ENCODE measurements at places on chromosomes 13 and 19. TPM values are rescaled to one million over a fixed set of nuclear protein-coding genes. Genes with fewer than 3 reads are reported as not detected.

The RDH8 gene
- not detected for total RNA-seq

The KCTD4 gene
- not detected for total RNA-seq

The CTXN1 gene
- total RNA-seq: 4.6 TPM

The SMIM44 gene
- total RNA-seq: not detected

The NKPD1 gene
- 0.37 TPM for total RNA-seq

The KATNAL1 gene
- total RNA-seq: 26.5 TPM

The FGF21 gene
- not detected for total RNA-seq

The SRRM5 gene
- 0.05 TPM for total RNA-seq

The SPRED3 gene
- total RNA-seq: 0.51 TPM

GRCh38 chr19:53365899-53366493 is 491 bp downstream of the ZNF525 start:
- peak; percentile 29 for DNase-seq

- no peak for DNase-seq
Measured at GRCh38 chr13:90696656-90697055, 650.8 kb upstream of the MIR17HG start.

GRCh38 chr19:40219721-40220276 is 1.6 kb upstream of the TTC9B start:
- peak; percentile 70 for DNase-seq

GRCh38 chr13:66845393-66845792 is 384.7 kb downstream of the PCDH9 start:
- DNase-seq: no peak

DNA sequence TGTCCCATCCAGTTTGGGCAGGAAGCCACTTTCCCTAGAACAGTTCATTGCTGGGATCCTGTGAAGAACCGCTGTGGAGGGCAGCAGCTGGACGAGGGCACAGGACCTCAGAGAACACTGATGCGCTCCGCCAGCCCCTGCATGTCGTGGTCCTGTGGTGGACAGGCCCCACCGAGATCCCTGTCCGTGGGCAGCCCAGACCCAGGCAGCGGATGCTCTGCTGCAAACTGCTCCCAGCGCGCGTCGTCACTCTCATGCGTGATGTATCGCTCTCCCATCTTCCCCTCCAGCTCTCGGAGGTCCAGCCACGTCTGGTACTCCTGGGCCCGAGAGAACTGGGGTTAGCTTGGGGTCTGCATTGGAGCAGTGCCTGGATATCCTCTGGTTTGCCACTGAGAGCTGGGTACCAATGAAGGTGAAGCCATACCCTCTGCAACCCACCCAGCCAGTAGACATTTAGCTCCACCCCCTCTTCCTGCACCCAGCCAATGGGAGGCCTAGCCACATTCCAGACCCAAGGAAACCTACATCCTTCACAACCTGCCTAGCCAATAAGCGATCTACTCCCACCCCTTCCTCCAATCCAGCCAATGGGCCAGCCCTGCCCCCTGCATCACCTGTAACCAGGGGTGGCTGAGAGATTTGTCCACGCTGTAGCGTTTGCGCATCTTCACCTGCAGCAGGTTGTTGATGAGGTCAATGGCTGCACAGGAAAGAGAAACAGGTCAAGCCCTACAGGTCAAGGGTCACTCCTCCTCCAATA is 13.6 kb upstream of the DACT3 start:
- DNase-seq: peak; percentile 58

DNA sequence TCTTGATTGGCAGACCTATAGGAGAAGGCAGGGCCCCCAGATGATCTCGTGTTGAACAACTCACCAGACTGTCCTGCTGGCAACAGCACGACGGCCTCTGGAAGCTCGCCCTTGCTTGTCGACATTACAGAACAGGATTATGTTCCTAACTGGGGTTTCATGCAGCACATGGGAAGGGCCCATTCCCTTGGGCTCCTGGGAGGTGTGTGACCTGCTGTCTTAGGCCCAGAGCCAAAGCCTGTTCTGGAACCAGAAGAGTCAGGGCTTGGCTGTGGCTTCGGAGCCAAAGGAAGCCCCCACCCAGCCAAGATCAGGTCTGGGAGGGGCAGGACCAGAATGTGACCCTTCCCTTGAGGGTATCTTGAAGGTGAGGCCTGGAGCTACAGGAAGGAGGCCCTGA is 36.9 kb downstream of the RGCC start:
- no peak for DNase-seq

DNA sequence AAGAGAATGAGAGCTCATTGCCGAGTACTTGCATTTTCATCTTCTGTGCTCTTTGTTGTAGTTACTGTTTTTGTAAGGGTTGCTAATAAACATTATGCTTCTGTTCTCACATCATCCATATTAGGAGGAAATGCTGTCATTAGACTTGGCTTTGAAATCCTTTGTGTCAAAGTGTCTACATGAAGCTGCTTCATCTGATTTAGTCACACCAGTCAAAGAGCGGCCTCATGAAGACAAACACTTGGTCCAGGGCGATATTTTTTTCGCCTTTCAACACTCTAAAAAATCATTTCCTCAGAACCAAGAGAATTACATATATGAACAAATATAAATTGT is 105.0 kb downstream of the SPRY2 start:
- DNase-seq: peak; percentile 93

DNA sequence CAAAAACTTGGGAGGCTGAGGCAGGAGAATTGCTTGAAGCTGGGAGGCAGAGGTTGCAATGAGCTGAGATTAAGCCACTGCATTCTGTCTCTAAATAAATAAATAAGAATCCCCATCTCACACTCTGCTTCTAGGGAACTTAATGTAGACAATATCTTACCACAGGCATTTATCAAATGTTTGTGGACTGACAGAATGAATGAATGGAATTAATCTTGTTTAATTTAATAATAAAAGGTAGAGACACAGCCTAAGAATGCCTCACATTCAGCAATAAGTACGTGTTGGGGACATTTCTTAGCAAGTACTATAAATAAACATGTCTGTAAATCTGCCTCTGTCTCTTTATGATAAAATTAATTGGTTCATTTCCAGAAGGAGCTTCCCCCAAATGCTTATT is 36.2 kb upstream of the RBM26 start:
- DNase-seq: no peak

DNA sequence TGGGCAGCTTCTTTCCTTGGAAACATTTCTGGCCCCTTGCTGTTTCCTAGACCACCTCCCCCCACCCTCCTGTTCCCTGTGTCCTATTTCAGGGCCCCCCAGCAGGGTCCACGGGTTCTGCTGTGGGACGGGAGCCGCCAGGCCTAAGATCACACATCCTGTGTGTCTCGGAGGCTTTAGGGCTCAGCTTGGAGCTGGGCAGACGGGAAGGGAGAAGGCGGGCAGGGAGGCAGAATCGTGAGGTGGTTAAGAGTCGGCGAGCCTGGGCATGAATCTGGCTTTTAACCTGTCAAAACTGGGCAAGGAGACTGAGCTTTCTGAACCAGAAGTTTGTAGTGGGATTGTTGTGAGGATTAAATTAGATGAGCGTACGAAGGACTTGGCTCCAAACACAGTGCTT is 4.8 kb downstream of the KCNC3 start:
- no peak for DNase-seq

- no peak for DNase-seq
Measured at GRCh38 chr13:90455067-90455466, 892.4 kb upstream of the MIR17HG start.

DNA sequence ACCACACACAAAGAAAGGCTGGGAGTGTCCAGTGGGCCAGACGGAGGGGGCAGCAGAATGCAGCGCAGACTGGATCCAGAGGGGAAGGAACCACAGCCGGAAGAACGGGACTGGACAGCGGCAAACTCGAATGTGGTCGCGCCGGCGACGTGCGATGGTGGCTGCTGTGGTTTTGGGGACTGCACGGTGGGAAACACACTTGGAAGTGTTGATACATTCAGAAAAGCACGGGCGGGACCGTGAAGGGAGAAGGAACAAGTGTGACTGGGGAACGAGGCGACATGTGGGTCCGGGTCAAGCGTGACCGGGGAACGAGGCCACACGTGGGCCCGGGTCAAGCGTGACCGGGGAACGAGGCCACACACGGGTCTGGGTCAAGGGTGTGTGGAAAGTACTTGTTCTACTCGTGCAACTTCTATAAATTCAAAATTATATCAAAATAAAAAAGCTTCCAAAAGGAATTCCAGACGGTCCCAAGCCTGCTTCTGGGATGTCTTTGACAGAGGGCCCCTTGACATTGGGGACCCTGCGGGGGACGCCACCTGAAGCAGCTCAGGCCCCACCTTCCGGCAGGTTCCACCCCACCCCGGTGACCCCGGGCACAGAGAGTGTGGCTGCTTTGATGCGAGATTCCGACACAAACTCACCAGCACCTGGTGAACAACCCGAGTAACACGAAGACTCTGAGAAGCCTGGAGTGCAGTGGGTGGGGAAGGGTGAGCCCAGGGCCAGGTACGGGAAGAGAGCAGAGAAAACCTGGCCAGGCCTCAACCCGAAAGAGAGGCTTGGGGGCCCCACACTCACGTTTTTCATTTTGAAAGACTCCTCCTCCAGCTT is 25.1 kb upstream of the C13orf46 start:
- no peak for DNase-seq

DNA sequence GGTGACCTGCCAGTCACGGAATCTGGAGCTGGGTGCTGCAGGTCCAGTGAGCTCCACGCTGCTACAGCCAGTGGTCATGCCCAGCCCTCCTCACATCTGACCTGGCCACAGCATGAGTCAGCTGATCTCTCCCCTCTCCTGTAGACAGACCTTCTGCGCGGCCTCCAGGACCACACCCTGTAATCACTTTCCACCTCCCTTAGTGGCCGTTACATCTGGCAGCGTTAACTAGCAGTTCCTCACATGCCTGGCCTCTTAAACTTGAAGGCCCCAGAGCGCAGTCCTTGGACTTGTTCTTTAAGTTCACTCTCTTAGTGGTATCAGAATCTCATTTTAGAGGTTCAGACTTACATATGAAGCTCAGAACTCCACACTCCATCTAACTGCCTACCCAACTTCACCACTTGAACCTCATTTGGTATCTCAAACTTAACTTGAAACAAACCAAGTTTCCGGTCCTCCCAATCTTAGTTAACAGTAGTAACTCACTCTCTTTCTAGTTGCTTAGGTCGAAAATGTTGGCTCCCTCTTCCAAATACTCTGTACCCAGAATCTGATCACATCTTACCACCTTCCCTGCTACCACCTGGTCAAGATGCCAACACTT is 22.7 kb downstream of the MIPEP start:
- DNase-seq: no peak

GRCh38 chr13:77907666-77908341 is 10.8 kb downstream of the EDNRB start:
- peak; percentile 97 for DNase-seq

DNA sequence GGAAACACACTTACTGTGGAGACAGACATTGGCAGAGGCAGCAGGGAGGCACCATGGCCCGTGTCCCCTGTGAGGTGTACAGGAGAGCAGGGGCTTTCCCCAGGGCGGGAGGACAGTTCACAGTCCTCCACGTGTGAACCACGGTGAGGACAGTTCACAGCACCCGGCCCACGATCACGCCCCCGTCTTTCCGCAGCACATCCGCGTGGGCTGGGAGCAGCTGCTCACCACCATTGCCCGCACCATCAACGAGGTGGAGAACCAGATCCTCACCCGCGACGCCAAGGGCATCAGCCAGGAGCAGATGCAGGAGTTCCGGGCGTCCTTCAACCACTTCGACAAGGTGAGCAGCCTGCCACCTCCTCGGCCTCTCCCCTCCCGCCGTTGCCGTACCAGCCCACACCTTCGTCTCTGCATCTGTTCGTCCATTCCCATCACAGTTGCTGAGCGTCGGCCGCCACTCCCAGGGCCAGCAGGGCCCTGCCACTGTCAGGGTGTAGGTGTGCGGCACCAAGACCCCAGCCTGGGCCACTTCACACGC is 17.4 kb downstream of the CAPN12 start:
- no peak for DNase-seq

DNA sequence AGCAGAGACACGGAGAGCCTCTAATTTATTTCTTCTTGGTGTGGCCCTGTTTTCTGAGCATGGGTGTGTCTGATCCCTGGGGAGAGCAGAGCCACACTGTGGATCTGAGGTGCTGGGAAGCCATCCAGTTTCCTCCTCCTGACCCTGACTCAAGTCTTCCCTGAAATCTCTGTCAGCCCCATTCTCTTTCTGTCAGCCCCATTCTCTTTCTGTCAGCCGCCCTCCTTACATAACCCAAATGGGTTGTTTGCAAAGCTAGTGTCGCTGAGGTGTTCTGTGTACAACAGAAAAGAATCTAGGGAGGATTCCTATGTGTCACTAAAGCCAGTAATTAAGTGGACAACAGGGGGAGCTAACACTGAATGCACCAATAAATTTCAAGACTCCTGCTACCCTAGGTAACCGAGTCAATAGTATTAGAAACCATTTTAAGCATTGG is 50.2 kb downstream of the LRCH1 start:
- peak; percentile 46 for DNase-seq
